ENCODE measurements at places on chromosomes 12 and 14. TPM values are rescaled to one million over a fixed set of nuclear protein-coding genes. Genes with fewer than 3 reads are reported as not detected.

Gene LRP1
- 6.2 TPM for total RNA-seq

Gene TCL1A
- not detected for total RNA-seq

Gene CLECL1
- total RNA-seq = not detected

Gene CSRP2
- 70.1 TPM for total RNA-seq

Gene HOTAIR
- 4.4 TPM for total RNA-seq

Gene APOLD1
- 0.23 TPM for total RNA-seq

Gene POTEM
- not detected for total RNA-seq

Gene RASSF8
- 10.3 TPM for total RNA-seq

Gene TARBP2
- total RNA-seq = 34.8 TPM

Gene PSMD9
- 61.9 TPM for total RNA-seq

Gene GPRC5D
- not detected for total RNA-seq

Gene SMAGP
- 21.9 TPM for total RNA-seq

Gene SLC6A12
- total RNA-seq = not detected

Gene EPYC
- total RNA-seq = not detected

Gene GMPR2
- total RNA-seq = 72.9 TPM

Gene ANO2
- total RNA-seq = not detected

Gene ERP27
- total RNA-seq = 0.19 TPM

Gene KRT85
- not detected for total RNA-seq

Gene BTG1
- total RNA-seq = 21.2 TPM

Gene PRB2
- total RNA-seq = not detected

Gene MANSC4
- not detected for total RNA-seq

Gene MGP
- not detected for total RNA-seq

Gene ADAMTS20
- total RNA-seq = not detected

Gene FGD6
- total RNA-seq = 31.1 TPM

Gene ADCY6
- total RNA-seq = 5.7 TPM

Gene BCL7A
- total RNA-seq = 14.8 TPM

Gene MYH7
- total RNA-seq = not detected

All from hair follicular keratinocyte (primary cell).